Uterus (tissue), 4 donors: ENCODE measurements at places on chromosomes 11 and 22. TPM values are rescaled to one million over a fixed set of nuclear protein-coding genes. Genes with fewer than 3 reads are reported as not detected.

Gene NXPE1
- total RNA-seq, result not detected

- H3K36me3 ChIP-seq, result no peaks in the 10 kb centered on the region
- no peak overlapping the region for H3K4me3 ChIP-seq
- H3K27ac ChIP-seq, result peak overlapping the region; percentile 4
Observed at GRCh38 chr11:111632516-111633220, 30.4 kb downstream of the SIK2 start.

- no peaks in the 10 kb centered on the region for H3K4me1 ChIP-seq
- H3K4me3 ChIP-seq, result no peak overlapping the region
- no peak overlapping the region for H3K27ac ChIP-seq
- H3K36me3 ChIP-seq, result no peaks in the 10 kb centered on the region
- H3K27me3 ChIP-seq, result no peaks in the 10 kb centered on the region
- DNase-seq, result no peak
Observed at GRCh38 chr11:95170294-95170693, 60.7 kb downstream of the SESN3 start.

- H3K27ac ChIP-seq, result peak overlapping the region; percentile 98
- no peaks in the 10 kb centered on the region for H3K27me3 ChIP-seq
- peak; percentile 84 for DNase-seq
- H3K4me1 ChIP-seq, result peaks cover 44% of the 10 kb centered on the region
- no peaks in the 10 kb centered on the region for H3K36me3 ChIP-seq
- H3K4me3 ChIP-seq, result no peak overlapping the region
Observed at GRCh38 chr11:62556108-62556874, 9.7 kb upstream of the AHNAK start.

Gene GPR83
- 0.21 TPM for total RNA-seq

GRCh38 chr11:6646918-6647679 is 8.5 kb downstream of the DCHS1 start:
- peak overlapping the region; percentile 5 for H3K4me3 ChIP-seq
- peak overlapping the region; percentile 94 for H3K27ac ChIP-seq
- peaks cover 8% of the 10 kb centered on the region for H3K4me1 ChIP-seq
- DNase-seq, result peak; percentile 67

Gene CCDC83
- total RNA-seq, result not detected

Gene C11orf16
- 1.5 TPM for total RNA-seq

Gene CD3G
- not detected for total RNA-seq

Gene BTBD10
- 88.3 TPM for total RNA-seq

Gene LRRN4CL
- total RNA-seq, result 50.6 TPM

GRCh38 chr11:44893308-44893822 is 57.3 kb downstream of the TP53I11 start:
- peak; percentile 46 for DNase-seq
- no peak overlapping the region for H3K4me3 ChIP-seq
- no peaks in the 10 kb centered on the region for H3K4me1 ChIP-seq
- H3K36me3 ChIP-seq, result no peaks in the 10 kb centered on the region
- H3K27ac ChIP-seq, result peak overlapping the region; percentile 84

DNA sequence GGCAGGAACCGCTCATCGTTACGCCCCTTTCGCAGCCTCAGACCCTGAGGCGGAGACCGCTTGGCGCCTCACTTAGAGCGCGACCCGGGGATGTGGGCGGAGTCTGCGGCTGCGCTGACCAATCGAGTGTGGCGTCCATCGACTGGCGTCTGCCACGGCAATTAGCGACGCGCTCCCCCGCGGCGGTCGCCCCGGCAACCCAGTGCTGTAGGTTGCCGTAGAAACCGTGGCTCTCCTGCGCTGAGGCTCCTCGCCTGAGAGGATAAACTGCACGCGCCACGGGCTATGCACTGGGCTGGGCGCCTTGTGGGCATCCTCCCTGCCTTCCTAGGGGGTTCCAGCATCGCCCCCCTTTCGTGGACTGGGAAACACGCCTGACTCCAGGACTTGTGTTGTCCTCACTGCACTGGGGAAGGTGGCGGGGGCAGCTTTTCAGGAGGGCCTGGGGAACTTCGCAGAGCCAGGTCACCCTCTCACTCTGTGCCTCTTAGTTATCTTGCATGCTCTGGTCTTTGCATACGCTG is 701 bp upstream of the P2RX6 start:
- H3K27ac ChIP-seq, result peak overlapping the region; percentile 79
- no peaks in the 10 kb centered on the region for H3K27me3 ChIP-seq
- H3K4me3 ChIP-seq, result peak overlapping the region; percentile 12
- H3K36me3 ChIP-seq, result no peaks in the 10 kb centered on the region

Gene CEND1
- total RNA-seq, result not detected

- no peaks in the 10 kb centered on the region for H3K36me3 ChIP-seq
- no peak for DNase-seq
- no peak overlapping the region for H3K27ac ChIP-seq
- H3K4me1 ChIP-seq, result no peaks in the 10 kb centered on the region
Observed at GRCh38 chr11:127804747-127805400, 782.5 kb downstream of the ETS1 start.

DNA sequence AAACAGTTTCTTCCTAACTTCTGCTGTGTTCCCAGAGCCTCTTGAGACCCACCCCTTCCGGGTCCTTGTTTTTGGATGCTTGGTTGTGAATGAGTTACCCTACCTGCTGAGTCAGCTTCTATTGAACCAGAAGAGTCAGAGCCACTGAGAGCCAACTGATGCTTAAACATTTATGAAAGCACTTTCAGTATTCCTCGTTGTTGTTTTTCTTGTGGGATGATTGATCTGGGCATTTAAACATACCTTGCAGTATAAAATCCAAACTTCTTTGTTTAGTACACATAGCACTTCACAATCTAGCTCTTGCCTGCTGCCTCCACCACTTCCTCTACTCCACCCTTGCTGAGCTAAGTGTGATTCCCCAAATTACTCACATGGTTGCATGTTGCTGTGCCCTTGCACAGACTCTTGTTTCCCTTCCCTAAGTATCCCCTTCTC is 5.5 kb downstream of the PRSS23 start:
- no peak for DNase-seq
- H3K4me3 ChIP-seq, result no peak overlapping the region
- H3K27me3 ChIP-seq, result no peaks in the 10 kb centered on the region
- peaks cover 14% of the 10 kb centered on the region for H3K4me1 ChIP-seq

GRCh38 chr11:76257074-76257719 is 50.9 kb upstream of the WNT11 start:
- H3K36me3 ChIP-seq, result no peaks in the 10 kb centered on the region
- H3K27me3 ChIP-seq, result no peaks in the 10 kb centered on the region
- no peak for DNase-seq
- H3K4me1 ChIP-seq, result no peaks in the 10 kb centered on the region
- H3K27ac ChIP-seq, result no peak overlapping the region
- H3K4me3 ChIP-seq, result no peak overlapping the region

- DNase-seq, result peak; percentile 65
- no peaks in the 10 kb centered on the region for H3K4me1 ChIP-seq
- no peak overlapping the region for H3K4me3 ChIP-seq
- no peak overlapping the region for H3K27ac ChIP-seq
Observed at GRCh38 chr11:121591405-121592033, 138.8 kb upstream of the SORL1-AS1 start.

DNA sequence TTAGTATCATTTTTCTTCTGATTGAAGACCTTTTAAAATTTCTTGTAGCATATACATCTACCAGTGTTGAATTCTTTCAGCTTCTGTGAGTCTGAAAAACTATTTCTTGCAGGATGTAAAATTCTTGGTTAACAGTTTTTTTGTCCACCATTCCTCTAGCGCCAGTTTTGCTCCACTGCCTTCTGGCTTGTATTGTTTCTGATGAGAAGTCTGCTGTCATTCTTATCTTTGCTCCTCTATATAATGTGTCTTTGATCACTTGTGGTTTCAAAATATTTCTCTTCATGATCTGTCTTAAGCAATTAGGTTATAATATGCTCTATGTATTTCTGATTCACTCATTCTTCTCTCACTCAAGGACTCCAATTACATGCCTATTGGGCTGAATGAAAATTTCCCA is 152.3 kb downstream of the INSC start:
- no peak for DNase-seq
- no peaks in the 10 kb centered on the region for H3K36me3 ChIP-seq
- no peaks in the 10 kb centered on the region for H3K4me1 ChIP-seq
- H3K27ac ChIP-seq, result no peak overlapping the region
- no peak overlapping the region for H3K4me3 ChIP-seq
